ENCODE measurements at places on chromosomes 11 and 22. TPM values are rescaled to one million over a fixed set of nuclear protein-coding genes. Genes with fewer than 3 reads are reported as not detected.

Gene APOBEC3F
- total RNA-seq: 23.8 TPM

Gene GUCY1A2
- total RNA-seq: not detected

GRCh38 chr11:108235633-108236032 is 12.8 kb downstream of the ATM start:
- no peak for DNase-seq

DNA sequence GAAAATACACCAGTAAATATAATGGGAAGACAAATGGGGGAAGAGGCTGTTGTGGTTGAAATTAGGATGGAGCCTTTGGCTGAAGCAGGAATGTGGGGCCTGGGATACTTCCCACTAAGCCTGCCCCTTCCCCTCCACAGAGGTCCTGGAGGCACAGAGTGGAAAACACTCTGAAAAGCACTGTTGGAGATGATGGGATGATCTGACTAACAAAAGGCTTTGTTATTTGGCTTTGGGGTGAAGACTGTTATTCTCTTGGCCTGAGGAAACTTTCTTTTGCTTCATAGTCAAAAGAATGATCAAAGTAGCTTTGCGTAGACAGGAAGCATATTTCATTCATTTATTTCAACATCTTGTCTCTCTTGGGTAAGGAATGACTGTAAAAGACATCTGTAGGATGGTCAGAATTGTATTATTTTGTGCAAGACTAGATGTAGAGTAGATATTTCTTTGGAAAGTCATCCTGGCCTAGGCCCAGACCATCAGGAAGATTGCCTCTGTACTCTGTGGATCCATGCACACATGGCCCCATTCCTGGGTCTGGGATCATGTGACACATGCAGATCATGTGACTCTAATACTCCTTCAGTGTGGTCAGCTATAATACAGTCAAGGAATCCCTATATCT is 111.4 kb downstream of the SPON1 start:
- no peak for DNase-seq

DNA sequence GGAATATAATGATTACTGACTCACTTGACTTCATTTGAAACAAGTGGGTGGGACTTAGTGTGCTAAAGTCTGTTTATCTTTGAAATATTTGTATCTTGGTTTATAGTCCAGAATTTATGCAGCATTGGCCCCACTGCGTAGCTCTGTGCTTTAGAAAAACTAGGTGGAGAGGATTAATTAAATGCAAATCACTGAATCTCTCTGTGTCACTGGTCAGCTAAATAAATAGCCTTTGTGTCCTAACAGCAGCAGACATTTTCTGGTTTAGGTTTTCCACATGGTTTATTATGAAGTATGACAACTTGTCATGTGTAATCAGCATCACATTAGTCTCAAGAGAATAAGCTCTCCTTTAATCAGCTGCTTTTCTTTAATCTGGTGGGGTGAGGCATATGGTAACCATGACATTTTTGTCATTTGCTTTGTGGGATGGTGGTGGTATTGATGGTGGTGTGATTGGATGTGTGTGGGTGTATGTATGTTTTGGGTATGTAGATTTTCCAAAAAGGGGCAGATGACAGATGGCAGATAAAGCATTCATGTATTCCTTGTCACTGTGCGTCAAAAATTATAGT is 33.9 kb downstream of the BCL2L13 start:
- no peak for DNase-seq

- no peak for DNase-seq
Measured at GRCh38 chr11:70860888-70861287, 391.5 kb downstream of the SHANK2 start.

GRCh38 chr11:76667271-76667818 is 3.2 kb downstream of the LRRC32 start:
- DNase-seq: no peak

GRCh38 chr11:132490978-132491377 is 1041.3 kb downstream of the OPCML start:
- no peak for DNase-seq

Data from activated T-helper 2 cell treated with anti-CD3 and anti-CD28 coated beads, Interferon-gamma antibody, Interleukin-2, Interleukin-4, amounts not matched to agents 10 μg/mL and 5 μg/mL and 100 μg/mL, durations not matched to agents 14 hours and 24 hours and 36 hours (primary cell).